Stimulated activated CD4-positive, alpha-beta T cell treated with anti-CD3 and anti-CD28 coated beads, Interleukin-12 subunit alpha, Interleukin-12 subunit beta, amount 100 ng/mL, for 24 hours (primary cell): ENCODE measurements at places on chromosomes 6 and 20.

GRCh38 chr20:40600441-40601219 lies 88.4 kb downstream of the MAFB start:
- no peak for DNase-seq

GRCh38 chr6:50330963-50331362 lies 281.2 kb upstream of the DEFB112 start:
- DNase-seq, result no peak

- DNase-seq, result no peak
Measured at GRCh38 chr20:37938181-37938750, 35.3 kb downstream of the VSTM2L start.

DNA sequence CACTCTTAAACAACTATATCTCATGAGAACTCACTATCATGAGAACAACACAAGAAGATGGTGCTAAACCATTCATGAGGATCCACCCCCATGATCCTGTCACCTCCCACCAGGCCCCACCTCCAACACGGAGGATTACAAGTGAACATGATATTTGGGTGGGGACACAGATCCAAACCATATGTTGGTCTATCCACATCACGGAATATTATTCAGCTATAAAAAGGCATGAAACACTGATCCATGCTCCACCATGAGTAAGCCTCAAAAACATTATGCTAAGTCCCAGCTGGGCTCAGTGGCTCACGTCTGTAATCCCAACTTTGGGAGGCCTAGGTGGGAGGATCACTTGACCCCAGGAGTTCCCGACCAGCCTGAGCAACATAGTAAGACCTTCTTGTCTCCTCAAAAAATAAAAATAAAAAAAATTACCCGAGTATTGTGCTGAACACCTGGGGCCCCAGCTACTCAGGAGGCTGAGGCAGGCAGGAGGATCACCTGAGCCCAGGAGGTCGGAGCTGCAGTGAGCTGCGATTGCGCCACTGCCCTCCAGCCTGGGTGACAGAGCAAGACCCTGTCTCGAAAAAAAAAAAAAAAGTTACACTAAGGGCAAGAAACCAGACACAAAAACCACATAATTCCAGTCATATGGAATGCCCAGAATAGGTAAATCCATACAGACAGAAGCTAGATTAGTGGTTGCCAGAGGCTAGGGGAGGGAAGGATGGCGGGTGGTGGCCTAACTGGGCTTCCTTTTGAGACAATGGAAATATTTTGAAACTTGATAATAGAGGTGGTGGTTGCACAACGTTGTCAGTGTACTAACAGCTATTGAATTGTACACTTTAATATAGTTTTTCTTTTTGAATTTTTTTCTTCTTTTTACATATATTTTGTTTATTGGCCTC lies 43.1 kb downstream of the ZNF217 start:
- DNase-seq, result no peak

DNA sequence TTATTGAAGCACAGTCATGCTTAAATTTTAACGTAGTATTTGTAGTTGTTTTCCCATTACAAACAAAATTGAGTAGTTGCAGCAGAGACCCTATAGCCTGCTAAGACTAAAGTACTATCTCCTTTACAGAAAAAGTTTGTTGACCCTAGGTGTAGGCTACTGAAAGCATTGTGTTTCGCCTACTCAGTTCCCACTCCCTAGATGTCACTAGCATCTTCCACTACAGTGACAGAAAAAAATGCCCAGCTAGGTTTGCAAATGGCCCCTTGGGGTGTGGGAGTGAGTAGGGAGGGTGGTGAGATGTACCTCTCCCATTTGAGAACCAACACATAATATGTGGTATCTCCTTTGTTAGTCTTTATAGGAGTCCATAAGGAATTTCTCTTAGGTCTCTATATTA lies 34.5 kb downstream of the UBR2 start:
- DNase-seq, result no peak

DNA sequence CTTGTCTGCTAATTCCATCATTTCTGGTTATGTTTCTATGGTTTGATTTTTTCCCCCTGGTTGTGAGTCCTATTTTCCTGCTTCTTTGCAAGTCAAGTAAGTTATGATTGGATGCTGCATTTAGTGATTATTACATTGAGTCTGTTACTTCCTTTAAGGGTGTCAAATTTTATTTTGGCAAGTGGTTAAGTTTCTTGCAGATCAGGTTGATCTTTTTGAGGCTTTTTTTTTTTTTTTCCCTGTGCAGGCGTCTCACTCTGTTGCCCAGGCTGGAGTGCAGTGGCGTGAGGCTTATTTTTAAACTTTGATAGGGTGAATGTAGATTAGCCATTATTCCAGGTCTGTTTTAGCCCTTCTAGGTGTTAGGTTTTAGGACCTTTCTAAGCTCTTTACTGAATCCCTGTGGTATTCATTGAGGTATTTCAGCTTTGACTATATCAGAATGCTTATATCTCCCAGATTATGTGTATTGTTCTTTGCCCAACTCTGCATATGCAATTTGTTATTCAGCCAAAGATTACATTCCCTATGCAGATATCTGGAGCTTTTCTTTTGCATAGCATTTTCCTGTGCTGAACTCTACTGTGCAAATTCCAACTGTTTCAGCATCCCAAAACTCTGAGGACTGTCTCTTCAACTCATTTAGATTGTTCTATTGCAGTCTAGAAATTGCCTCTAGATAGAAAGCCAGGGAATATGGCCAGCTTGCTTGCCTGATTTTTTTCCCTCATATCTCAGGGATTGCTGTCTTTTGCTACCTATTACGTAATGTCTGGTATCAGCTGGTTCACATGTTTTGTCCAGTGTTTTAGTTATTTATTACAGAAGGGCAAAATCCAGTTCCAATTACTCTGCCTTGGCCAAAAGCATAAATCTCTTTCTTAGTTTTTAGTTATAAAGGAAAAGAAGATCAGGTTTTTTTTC lies 113.3 kb downstream of the AFG1L start:
- no peak for DNase-seq

- DNase-seq, result no peak
Measured at GRCh38 chr6:132161283-132161682, 210.1 kb upstream of the CCN2 start.

DNA sequence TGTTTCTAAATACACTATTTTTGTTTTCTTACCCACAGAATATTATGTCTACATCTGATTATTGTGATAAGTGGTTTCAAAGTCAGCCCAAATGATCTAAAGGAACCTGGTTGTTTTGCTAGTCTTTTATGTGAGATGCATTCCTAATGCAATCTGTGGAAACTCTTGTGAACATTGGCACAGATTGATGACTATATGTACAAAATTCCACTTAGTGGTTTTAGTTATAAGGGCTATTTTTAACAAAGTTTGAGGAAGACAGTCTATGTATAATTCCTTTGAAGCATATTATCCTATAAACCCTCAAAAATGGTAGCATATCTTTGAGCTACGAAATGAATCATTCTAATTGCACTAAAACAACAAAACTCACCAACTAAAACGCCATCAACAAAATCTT lies 140.9 kb downstream of the GRIK2 start:
- DNase-seq, result no peak

GRCh38 chr6:15427331-15428070 lies 181.6 kb downstream of the JARID2 start:
- no peak for DNase-seq

DNA sequence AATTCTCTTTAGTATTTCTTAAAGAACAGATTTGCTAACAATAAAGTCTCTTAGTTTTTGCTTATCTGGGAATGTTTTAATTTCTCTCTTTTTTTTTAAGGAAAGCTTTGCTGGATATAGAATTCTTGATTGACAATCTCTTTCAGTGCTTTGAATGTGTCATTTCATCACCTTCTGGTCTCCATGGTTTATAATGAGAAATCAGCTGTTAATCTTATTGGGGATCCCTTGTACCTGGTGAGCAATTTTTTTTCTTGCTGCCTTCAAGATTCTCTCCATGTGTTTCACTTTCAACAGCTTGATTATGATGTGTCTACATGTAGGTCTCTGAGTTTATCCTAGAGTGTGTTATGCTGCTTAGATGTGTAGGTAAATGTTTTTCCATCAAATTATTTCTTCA lies 16.4 kb upstream of the PSMF1 start:
- no peak for DNase-seq

DNA sequence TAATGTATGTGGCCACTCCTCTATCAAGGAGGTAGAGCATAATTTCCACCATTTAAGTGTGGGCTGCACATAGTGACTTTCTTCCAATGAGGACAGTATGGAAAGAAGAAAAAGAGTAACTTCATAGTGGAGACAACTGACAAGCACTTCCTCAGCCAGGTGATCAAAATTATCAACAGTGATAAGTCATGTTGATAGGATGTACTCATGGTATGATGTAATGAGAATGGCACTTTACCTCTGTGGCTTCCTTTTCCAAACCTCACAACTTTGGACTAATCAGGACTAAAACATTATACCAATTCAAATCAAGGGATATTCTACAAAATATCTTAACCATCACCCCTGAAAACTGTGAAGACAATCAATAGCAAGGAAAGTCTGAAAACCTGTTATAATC lies 302.3 kb upstream of the CITED2 start:
- DNase-seq, result no peak

DNA sequence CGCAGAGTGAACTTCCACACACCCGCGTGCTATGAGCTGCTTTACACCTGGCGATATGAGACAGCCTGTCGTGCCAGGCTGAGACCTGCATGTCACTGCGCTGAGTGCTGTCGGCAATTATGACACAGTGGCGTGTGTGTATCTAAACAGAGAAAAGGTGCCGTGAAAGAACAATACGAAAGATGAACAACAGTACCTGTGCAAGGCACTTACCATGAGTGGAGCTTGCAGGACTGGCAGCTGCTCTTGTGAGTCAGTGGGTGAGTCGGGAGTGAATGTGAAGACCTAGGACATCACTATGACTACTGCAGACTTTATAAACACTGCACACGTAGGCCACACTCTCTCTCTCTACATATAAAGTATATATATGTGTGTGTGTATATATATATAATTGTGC lies 68.5 kb upstream of the DUSP22 start:
- DNase-seq, result no peak
